Fibroblast of skin of scalp (primary cell): ENCODE measurements at places on chromosomes 4 and X.

GRCh38 chrX:131288188-131288587 lies 918 bp downstream of the IGSF1 start:
- no peak for DNase-seq

DNA sequence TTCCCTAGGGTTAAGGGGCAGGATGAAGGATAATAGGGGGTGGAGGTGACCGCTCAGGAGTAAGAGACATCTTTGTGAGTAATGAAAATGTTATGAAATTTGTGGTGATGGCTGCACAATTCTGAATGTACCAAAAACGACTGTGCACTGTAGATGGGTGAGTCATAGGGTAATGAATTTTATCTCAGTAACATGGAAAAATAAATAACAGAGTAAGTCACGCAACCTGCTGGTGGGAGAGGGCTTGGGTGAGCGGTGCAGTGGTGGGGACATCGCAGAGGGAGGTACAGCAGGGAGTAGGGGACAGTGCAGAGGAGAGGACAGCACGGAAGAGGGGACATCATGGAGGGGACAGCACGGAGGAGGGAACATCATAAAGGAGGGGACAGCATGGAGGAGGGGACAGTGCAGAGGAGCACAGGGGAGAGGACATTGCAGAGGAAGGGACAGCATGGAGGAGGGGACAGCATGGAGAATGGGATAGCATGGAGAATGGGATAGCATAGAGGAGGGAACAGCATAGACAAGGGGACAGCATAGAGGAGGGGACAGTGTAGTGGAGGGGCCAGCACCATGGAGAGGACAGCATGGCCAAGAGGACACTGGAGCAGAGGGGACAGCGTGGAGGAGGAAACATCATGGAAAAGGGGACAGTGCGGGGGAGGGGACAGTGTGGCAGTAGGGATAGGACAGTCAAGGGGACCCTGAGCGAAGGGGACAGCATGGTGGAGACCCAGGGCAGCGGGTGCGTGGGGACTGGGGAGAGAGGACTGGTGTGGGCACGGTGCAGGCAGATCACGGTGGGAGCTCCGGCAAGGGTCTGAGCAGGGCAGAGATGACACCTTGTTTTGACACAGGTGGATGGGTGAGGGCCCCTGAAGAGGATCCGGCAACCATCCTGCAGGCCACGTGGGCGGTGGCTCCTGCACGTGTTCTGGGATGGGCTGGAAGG lies 68.5 kb upstream of the MXD4 start:
- peak; percentile 92 for DNase-seq

- peak; percentile 13 for DNase-seq
Observed at GRCh38 chr4:86720508-86721068, 126.5 kb downstream of the PTPN13 start.

DNA sequence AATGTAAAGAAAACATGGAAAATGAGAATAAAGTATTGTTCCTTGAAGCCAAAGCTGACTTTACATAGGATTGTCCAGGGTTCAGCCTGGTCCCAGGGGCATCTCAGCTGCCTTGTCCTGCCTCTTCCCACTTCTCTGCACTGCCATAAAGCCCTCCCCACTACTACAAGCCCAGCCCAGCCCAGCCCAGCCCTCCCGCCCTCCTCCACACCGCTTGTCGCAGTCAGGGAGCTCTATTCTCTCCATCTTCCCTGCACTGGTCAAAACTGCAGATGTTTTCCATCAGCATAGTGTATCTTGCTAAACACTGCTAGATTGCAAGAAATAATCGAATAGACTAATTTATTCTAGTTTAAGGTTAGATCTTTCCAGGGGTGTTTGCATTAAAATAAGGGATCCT lies 100.3 kb downstream of the TENM3 start:
- no peak for DNase-seq

DNA sequence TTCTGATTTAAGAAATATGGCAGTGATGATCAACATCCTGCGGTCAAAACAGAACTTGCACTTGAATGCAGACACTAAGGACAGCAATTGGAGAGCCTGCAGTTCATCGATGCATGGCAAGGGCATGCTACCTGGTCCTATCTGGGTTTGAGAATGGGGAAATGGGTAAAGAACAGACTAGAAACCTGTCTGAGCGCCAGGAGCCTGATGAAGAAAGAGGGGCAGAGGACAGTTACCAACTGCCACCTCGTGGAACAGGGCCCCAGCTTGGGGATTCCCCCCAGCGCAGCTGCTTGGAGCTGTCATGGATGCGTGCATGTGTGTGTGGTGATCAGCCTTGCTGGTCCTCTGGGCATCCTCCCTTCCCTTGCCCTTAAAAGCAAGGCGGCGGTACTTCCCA lies 30.2 kb upstream of the NKRF start:
- no peak for DNase-seq

DNA sequence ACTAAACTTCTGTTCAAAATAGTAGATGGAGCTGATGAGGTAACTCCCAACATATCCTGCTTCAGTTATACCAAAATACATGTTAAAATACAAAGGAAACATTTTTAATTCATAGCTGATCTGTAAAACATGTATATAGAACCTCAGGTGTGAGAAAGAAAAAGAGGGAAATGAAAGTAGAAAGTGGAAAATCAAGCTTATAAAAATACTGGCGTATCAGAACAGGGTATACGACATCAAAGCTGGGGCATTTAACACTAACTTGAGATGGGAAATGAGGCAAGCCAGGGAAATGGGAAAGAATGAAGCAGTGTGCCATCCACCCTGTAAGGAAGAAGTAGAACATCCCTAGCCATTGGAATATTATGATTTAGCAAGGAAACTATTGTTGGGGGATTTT lies 767.5 kb downstream of the DMD start:
- no peak for DNase-seq

- no peak for DNase-seq
Observed at GRCh38 chrX:18160369-18160768, 60.3 kb downstream of the BEND2 start.

DNA sequence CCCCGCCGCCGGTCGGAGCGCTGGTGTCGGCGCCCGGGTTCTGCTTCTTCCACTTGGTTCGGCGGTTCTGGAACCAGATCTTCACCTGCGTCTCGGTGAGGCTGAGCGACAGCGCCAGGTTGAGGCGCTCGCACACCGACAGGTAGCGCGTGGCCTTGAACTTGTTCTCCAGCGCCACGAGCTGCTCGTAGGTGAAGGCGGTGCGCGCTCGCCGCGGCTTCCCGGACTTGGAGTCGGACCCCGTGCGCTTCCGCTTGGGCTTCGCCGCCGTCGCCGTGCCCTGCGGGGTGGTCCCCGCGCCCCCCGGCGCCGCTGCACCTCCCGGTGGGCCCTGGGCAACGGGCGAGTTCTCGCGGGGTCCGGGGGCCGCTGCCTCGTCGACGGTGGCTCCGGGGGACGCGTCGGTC lies 3.1 kb downstream of the NKX1-1 start:
- DNase-seq, result no peak

DNA sequence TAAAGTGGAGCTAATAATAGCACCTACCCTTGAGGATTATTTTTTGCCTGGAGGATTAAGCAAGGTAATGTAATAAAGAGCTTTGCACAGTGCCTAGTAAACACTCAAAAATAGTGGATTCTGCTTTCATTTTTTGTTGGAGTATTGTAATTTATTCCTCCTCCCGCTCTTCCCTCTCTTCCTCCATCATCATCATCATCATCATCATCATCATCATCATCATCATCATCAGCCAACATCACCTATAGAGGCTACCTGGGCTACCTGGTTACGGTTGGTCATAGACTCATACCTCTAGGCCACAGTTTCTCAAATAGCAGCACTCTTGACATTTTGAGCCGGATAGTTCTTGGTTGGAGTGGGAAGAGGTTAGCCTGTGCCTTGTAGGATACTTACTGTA lies 126.9 kb upstream of the TEX13A start:
- DNase-seq, result no peak

DNA sequence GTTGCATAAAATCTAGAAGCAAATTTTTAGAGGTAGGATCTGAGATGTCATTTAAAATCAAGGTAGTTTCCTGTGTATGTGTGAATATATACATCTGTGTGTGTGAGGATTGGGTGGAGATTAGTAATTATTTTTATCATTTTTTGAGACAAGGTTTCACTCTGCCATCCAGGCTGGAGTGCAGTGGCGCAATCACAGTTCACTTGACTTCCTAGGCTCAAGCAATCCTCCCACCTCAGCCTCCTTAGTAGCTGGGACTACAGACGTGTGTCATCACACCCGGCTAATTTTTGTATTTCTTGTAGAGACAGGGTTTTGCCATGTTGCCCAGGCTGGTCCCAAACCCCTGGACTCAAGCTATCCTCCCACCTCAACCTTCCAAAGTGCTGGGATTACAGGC lies 188.3 kb downstream of the RAPGEF2 start:
- DNase-seq, result no peak

GRCh38 chrX:40947276-40947675 lies 138.0 kb upstream of the USP9X start:
- no peak for DNase-seq

- DNase-seq, result no peak
Observed at GRCh38 chr4:146229406-146229805, 15.1 kb downstream of the REELD1 start.

- DNase-seq, result no peak
Observed at GRCh38 chr4:141142423-141142822, 9.2 kb upstream of the RNF150 start.

- DNase-seq, result no peak
Observed at GRCh38 chr4:113695328-113696169, 66.0 kb downstream of the CAMK2D start.

DNA sequence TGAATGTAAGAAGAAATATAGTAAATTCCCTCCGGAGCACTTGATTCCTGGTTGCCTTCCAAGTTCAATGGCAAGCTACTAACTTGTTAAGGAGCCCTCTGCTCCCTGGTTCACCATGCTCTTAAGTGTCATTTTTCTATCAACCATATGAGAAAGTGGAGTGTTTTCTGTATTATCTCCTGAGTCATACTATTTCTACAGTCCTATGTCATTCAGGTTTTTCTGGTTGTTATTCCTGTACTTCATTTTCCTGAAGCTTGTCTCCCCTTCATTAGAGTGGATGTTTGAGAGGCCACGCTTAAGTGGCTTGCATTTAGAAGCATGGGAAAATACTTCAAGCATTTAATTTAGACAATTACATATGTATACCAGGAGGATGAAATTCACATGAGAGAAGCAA lies 14.7 kb upstream of the EPGN start:
- DNase-seq, result no peak

DNA sequence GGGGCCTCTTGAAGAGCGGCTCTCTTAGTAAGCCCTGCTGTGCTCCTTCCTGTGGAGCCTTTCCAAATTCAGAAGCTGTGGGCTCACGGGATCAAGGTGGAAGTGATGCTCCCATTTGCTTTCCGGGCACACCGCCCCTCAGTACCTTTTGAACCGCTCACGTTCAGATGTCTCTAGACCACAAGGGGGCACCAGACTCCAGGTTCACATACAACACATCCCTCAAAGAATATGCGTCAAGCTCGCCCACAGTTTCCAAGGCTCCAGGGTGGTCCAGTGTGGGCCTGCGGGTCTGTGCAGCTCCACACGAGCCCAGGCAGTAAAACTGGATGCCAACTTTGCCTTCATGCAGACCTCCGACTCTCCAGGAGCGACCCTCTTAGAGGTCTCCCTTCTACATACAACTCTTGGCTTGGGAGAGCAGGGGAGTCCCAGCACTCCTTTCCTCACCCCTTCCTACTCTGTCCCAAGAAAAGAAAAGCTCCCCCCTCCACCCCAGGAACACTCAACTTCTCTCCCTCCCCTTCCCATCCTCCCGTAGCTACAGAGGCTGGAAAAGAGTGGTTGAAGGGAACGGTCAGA lies 11.0 kb downstream of the SUPT20HL1 start:
- peak; percentile 51 for DNase-seq

- no peak for DNase-seq
Observed at GRCh38 chrX:16950423-16950822, 4.0 kb downstream of the REPS2 start.

DNA sequence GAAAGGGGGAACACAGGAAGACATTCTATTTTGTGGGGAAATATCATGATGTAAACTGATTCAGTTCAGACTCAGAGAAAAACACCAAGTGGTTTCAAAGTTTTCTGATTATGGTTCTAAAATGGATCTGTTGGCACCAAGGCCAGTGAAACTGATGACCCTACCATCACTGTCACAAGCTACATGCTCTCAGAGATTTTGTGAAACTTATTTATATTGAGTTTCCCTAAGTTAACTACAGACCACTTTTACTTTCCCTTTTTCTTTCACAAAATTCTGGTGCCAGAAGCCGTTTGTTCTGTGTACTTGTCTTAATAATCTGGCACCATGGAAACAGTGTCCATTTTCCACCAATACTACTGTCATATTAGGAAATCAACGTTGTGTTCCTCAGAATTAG lies 43.4 kb upstream of the CABS1 start:
- DNase-seq, result no peak

GRCh38 chrX:124507246-124507645 lies 160.9 kb downstream of the SH2D1A start:
- DNase-seq, result peak; percentile 50

DNA sequence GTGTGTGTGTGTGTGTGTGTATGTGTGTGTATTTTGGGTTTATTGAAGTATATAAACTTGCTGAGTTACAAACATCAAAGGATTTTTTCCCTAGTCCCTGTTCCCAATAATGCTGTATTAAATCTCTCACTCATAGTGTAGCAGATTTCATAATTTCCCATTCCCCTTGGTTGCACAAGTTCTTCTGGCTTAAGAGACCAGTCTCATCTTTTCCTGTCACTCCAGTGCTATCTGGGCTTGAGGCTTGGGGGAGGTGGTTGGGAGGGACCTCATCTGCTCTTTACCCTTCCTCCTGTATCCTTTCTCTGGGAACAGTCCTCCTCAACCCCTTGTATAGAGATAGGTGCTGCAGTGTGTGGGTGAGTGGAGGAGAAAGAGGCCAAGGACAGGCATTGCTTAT lies 285.4 kb upstream of the BOD1L1 start:
- peak; percentile 55 for DNase-seq

GRCh38 chrX:155841232-155841631 lies 39.9 kb upstream of the VAMP7 start:
- no peak for DNase-seq

- DNase-seq, result no peak
Observed at GRCh38 chrX:82692991-82693390, 815.1 kb upstream of the POU3F4 start.

GRCh38 chr4:109276482-109277095 lies 25.9 kb downstream of the COL25A1 start:
- no peak for DNase-seq

GRCh38 chrX:136742721-136743379 lies 37.9 kb downstream of the ARHGEF6 start:
- DNase-seq, result no peak

DNA sequence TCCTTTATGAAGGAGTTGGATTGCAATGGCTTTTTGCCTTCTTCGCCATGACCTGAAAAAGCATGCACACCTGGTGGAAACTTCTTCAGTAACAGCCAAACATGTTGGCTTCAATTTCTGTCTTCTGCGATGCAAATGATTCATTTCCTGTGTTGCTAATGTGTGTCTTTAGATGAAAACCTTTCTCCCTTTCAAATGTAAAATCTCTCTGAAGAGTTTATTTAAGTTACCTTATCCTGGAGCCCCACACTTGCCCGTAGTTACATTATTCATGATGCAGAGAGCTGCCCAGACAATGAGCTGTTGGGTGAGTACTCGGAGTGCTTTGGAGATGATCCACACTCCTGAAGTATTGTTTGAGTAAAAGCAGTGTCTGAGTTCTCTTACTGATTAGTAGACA lies 1100.9 kb downstream of the RPA4 start:
- no peak for DNase-seq
